ENCODE measurements at places on chromosomes 4 and X.
A peak's percentile ranks its signal among the peaks of the same experiment; 100 is the strongest.

DNA sequence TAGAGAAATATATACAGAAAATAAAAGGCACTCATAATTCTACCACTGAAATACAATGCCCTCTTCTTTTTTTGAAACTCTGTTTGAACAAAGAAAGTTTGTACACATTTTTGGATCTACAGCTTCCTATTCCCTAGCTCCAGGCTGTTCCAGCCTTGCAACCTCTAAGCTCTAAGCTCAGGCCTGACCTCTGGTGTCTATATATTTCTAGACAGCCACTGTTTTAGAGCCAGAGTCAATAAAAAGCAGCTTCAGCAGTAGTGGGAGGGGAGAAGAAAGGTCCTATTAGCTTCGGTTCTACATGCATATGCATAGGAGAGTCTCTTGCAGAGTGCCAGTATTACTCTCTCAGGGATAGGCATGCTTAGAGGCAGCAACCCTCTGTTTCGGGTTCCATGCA lies 39.7 kb downstream of the CLDN2 start:
- DNase-seq: peak; percentile 9

DNA sequence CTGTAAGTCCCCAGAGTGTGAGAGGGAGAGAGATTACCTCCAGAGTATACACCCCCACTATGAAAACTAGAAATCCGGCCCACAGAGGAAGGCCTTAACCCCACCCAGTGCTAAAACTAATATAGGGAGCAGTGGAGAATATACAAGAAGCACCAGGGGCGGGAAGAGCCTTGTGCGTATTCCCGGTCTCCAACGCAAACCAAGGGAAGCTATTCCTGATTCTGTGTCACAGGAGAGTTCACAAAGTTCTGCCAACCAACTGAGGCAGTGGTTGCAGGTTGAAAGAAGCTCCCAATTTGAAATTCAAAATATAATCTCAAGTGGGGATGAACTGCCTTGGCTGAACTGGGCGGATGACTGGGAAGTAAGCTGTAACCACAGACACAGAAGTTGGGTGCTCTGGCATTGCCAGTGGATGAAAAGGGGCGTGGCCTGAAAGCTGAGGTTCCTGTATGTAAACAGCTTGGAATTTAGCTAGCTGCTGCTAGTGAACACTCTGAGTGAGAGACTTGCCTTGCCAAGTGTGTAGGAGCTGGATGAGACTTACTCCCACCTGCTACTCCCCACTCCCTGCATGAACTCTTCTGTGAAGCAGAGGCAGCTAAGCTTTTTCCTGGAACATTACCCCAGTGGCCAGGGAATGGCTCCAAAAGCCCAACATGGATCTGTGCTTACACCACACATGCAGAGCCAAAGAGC lies 32.7 kb downstream of the ELF2 start:
- peak; percentile 55 for DNase-seq

DNA sequence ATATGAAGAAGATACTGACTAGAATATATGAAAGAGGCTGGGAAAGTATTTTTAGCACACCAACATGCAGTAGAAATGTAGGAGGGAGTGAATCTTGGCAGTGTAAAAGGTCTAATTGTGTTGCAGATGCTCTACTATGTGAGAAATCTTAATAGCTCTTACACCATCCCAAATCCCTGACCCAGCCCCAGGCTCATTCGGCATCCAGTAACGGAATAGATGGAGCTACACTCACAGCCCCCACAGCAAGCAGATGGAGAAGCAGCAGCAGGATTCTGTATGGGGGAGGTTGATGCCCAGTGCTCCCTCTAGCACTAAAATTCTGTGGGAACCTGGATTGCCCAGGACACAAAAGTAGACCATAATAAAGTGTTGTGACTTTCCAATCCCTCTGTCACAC lies 153.2 kb upstream of the PRDX4 start:
- DNase-seq: no peak

DNA sequence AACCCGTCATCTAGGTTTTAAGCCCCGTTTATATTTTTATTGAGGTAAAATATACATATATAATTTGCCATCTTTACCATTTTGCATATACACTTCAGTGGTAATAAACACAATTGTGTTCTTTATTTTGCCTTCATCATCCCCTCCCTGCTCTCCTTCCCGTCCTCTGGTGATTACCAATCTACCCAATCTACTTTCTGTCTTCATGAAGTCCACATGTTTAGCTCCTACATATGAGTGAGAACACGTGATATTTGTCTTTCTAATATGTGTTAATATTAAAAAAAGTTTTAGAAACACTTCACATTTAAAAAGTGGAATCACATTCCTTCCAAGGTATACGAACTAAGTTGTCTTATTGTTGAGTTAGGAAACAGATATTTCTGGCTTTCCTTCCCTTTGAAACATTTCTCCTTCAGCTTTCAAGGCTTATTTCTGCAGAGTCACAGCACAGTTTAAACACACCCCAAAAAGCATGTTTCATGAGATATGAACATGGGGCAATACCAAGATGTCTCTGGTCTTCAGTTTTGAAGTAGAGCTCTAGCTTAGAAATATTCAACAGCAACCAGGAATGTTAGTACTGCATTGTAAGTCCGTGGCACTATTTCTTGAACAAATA lies 35.9 kb downstream of the GYPA start:
- DNase-seq: no peak

- no peak for DNase-seq
Observed at GRCh38 chr4:35166466-35166865, 1077.8 kb downstream of the ARAP2 start.
